Left lung (tissue), 14 donors: ENCODE measurements at places on chromosomes 1 and 21. TPM values are rescaled to one million over a fixed set of nuclear protein-coding genes. Genes with fewer than 3 reads are reported as not detected.

- DNase-seq: peak; percentile 75
Measured at GRCh38 chr1:151945725-151946722, 36.7 kb upstream of the THEM4 start.

- DNase-seq: no peak
Measured at GRCh38 chr1:216205176-216205575, 218.1 kb downstream of the USH2A start.

DNA sequence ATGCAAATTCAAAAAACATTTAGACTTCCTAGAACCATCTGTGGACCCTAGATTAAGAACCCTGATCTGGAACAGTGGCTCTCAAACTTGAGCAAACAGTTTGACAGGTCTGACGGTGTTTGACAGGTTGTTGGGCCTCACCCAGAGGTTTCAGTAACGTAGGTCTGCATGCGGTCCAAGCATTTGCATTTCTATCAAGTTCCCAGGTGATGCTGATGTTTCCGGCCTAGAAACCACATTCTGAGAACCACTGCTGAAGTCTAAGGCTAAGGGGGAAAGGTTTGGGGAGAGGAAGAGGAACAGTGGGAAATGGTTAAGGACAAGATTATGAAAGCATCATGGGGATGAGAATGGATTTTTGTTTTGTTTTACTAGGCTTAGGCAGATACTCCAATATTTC is 48.6 kb downstream of the MDM4 start:
- DNase-seq: no peak

Gene RAP1GAP
- polyA plus RNA-seq: 59.3 TPM

Gene RNU1-2
- 3.1 TPM for polyA plus RNA-seq

- no peak for DNase-seq
Measured at GRCh38 chr1:6888870-6889269, 103.6 kb downstream of the CAMTA1 start.

Gene OR2M4
- polyA plus RNA-seq: 0.04 TPM

DNA sequence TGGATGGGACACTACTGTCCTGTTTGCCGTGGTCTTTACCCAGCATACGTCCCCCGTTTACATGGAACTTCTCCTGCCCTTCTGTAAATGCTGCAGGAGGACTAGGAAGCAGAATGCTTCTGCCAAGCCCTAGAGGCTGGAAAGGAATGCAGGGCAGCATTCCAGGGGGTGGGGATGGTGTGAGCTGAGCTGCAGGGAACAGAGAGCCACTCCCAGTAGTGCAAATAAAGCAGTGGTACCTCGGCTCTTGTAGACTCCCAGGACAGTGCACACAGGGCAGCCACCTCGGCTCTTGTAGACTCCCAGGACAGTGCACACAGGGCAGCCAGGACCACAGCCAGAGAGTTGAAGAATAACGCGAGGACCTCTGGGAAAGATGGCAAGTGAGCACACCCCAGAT is 35.4 kb downstream of the PTPRU start:
- peak; percentile 85 for DNase-seq

Gene CRP
- polyA plus RNA-seq: not detected

DNA sequence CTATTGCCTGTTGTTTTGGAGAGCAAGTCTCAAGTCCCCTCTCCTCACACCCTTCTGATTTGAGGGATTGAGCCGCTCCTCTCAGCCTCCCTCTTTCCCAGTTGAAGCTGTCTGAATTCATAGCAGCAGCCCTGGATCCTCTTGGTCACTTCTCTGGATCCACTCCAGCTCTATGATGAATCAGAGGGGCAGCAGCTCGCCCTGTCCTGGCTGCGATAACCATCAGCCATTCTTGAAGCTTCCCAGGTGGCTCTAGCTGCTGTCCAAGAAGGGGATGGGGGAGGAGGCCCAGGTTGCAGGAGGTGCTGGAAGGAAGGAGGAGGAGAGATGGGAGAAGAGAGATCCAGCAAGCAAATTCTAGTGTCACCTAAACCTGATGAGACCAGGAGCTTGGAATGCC is 31.3 kb downstream of the WNT4 start:
- DNase-seq: no peak

GRCh38 chr1:70863239-70863638 is 184.4 kb downstream of the PTGER3 start:
- DNase-seq: no peak

DNA sequence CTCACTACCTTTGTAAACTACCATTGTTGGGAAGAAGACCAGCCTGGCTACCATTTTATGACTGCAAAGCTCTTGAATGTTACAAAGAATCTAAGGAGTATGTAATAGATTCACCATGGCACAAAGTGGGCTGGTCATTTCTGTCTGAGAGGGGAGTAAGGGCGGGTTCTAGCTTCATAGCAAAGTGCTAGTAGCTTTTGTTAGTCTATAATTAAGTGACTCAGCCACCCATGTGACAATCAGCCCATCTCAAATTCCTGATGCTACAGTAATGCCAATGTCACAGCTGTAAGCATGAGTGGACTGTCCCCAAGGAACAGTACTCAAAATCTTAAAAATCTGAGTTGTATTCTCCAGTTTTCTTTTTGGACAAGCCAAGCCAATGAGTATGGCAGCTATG is 15.4 kb upstream of the OTUD3 start:
- DNase-seq: no peak
